ENCODE measurements at places on chromosomes 3 and 15.

- DNase-seq: no peak
These were observed 295.3 kb upstream of the UBE2E2 start for GRCh38 chr3:22907796-22908195.

DNA sequence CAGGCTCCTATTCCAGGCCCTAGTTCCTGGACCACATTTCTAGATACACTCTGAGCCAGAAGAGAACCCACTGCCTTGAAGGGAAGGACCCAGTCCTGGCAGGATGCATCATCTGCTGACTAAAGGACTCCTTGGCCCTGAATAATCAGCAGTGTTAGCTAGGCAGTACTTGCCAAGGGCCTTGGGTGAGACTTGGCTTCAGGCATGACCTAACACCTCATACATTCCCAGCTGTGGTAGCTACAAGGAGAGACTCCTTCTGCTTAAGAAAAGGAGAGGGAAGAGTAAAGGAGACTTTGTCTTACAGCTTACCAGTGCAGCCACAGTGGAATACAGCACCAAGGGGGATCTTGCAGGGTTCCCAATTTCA, 26.4 kb downstream of the PEAK1 start:
- DNase-seq: no peak

GRCh38 chr3:128804811-128805155, 74.6 kb upstream of the ACAD9 start:
- no peak for DNase-seq

GRCh38 chr15:56795502-56795901, 62.2 kb upstream of the ZNF280D start:
- no peak for DNase-seq

DNA sequence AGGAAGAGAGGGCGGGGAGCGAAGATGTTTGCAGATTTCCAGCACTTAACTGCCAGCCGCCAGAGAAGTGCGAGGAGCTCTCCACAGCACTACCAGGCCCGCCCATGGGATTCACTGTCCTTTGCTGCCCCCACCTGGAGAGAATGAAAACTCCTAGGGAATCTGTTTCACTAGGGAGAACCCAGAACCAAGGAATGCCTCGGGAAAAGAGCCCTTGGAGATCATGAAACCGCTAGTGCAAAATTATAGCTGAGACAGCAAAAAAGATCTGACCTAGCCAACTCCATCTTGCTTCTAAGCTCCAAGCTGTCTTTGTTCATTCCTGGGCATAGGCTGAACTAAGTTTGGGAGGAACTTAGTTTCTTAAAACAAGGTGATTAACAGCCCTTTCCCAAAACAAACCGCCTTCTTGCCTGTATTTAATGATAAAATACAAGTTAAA, 82.6 kb upstream of the GCNT3 start:
- DNase-seq: no peak

- no peak for DNase-seq
These were observed 16.8 kb downstream of the BCL2L10 start for GRCh38 chr15:52095597-52096262.

GRCh38 chr3:159818399-159818798, 170.2 kb upstream of the IL12A start:
- no peak for DNase-seq

- no peak for DNase-seq
These were observed 77.7 kb upstream of the NUDT16 start for GRCh38 chr3:131303848-131304247.

DNA sequence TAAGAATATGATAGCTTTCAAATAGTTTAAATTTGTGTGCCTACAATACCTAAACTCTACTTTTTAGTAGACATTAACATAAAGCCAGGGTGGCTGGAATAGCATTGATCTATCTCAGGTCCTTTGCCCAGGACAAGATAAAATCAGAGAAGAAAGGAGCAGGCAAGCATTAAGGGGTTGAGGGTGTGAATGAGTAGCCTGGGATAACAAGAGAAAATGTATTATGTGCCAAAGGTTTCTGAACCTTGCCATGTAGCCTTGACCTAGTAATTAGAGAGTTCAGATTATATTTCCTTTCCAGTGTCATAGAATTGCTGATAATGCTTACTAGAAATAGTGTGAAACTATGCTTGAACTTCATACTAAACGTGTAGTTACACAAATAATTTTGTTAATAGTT, 22.9 kb downstream of the ATP11B start:
- DNase-seq: no peak

DNA sequence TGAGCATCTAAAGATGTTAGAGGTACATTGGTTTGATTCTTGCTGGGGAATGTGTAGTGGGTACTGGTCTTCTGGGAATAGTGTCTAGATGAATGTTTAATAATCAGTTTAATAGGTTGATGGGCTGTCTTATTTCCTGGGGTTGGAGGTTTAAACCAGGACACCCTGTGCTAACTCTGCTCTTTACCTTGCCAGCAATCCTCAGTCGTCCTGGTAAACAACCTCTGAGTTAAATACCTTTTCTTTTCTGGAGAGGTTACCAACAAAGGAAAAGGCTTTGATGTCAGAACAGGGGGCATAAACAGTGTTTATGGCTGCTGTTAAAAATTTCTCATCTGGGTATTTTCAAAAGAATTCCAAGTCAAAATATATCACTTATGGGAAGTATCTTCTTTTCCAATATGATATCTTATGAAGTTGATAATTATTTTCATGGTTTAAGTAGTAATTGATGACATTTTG, 23.5 kb downstream of the MITF start:
- DNase-seq: no peak

GRCh38 chr3:82088749-82089148, 327.3 kb upstream of the GBE1 start:
- no peak for DNase-seq

DNA sequence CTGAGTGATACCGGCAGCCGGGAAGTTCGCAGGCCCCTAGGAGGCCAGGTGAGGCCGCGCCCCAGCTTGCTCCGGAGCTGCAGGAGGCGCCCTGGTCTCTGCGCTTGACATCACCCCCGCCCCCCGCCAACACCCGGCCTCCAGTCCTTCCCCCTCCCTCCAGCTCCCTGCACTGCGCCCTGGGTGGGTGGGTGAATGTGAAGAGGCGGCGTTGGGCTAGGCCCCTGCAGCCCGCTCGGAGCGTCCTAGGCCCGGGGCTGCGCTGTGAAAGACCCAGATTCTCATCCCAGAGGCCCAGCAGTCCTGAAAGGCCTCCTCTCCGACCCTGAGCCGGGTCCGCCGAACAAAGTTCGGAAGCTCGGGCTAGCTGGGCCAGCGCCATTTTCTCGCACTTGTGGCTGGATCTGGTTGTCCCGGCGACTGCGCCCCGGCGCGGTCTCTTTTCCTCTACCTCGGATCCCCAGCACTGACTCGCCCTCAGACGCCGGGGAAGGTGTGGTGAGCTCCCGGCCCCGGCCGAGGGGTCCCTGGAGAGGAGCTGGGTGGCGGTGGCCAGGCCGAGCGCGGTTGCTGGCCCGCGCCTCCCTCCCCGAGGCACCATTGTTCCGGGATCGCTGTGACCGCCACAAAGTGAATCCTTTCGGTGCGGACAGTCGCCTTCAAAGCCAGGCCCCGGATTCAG, 12.9 kb downstream of the ZIC4 start:
- no peak for DNase-seq

DNA sequence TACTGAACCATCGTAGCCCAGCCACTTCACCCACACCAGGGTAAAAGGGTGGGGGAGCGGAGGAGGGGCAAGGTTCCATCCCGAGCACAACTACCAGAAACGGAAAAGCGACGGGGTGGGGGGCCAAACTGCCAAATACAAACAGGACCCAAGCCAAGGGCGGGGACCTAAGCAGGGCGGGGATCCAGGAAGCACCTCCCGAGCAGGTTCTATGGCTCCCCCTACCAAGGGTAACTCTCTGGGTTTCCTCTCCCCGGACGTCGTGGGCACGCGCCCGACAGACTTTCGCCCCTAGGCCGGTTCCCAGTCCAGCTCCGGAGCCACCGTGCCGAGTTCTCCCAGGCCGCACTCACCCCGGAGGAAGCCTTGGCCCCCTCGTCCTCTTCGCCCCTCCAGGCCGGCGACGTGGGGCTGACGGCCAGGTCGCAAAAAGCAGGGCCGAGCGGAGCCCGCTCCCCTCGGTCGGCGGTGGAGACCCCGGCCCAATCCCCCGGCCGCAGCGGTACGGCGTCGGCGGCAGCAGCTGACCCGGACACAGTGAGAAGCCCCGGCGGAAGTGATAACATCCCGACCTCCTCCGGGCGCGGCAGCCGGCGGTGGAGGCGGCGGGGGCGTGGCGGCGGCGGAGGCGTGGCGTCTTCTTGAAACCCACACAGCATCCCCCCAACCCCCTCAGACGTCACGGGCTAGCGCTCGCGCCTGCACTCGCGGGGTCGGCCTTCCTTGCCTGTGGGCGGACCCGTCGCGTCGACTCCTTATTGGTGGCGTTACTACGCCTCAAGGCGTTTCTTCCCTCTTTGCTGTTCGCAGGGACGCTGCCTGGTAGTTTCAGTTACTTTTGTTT, at the start of gene BNIP2:
Gene BNIP2, minus strand, starts transcription at position 539 of the 844 bp plus-strand sequence. CDS start 6,863 bp downstream, outside the sequence.
- peak; percentile 71 for DNase-seq

- DNase-seq: no peak
These were observed 64.8 kb upstream of the ABHD2 start for GRCh38 chr15:89023311-89023961.

DNA sequence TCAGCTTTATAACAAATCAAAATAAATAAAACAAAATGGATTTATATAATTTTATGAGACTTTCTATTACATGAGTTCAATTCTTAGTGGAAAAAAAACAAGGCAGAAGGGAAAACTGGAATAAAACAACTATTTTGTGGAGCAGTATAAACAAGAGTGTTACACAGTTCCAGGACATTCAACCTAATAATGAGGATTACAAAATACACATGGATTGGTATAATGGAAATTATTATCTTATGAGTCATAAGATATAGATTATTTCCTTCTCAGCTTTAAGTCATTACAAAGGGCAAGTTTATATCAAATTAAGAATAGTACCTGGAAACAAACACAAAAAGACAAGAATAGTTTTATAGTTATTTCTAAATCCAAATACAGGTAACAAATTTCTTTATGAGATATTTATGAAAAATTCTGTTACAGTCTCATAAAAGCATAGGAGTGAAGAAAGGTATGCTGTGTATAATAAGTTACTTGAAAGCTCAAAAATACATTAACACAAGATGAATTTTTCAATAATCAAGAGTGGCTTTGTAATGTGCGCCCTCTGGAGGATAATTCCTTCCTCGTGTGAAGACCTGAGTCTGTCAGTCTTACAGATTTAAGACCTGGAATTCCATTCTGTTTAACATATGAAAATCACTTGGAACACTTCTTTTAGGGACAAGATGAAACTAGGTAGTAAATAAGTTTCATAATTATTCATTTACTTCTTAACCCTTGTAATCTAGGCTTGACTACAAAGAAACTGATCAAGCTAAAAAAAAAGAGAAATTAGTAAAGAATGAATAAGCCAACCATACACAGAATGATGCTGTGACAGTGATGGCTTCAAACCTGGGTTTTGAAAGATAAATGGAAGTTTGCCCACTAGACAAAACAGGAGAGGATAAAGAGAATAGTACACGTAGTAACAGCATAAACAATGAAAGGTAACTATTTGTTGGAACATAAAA, 9.5 kb downstream of the COPS2 start:
- no peak for DNase-seq

- no peak for DNase-seq
These were observed 268.4 kb upstream of the ATP11B start for GRCh38 chr3:182524711-182525401.

GRCh38 chr3:8548502-8549275, 47.1 kb downstream of the LMCD1 start:
- DNase-seq: no peak

DNA sequence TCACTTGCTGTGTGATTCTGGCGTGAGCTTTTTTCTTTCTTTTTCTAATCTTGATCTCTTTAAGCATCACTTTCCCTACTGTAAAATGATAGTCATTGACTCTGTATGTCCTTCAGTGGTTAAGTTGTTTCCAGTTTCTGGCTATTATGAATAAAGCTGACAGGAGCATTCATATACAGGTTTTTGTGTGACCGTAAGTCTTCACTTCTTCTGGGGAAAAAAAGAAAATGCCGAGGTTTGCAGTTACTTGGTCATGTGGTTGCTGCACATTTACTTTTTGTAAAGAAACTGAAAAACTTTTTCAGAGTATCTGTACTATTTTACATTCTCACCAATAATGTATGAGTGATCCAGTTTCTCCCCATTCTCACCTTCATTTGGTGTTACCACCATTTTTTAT, 247.4 kb upstream of the RBMS3 start:
- no peak for DNase-seq

GRCh38 chr3:57230006-57230405, 2.5 kb downstream of the APPL1 start:
- no peak for DNase-seq

- DNase-seq: no peak
These were observed 85.9 kb downstream of the FEZF2 start for GRCh38 chr3:62287392-62287927.

GRCh38 chr15:60835974-60836373, 357.0 kb upstream of the ICE2 start:
- no peak for DNase-seq

DNA sequence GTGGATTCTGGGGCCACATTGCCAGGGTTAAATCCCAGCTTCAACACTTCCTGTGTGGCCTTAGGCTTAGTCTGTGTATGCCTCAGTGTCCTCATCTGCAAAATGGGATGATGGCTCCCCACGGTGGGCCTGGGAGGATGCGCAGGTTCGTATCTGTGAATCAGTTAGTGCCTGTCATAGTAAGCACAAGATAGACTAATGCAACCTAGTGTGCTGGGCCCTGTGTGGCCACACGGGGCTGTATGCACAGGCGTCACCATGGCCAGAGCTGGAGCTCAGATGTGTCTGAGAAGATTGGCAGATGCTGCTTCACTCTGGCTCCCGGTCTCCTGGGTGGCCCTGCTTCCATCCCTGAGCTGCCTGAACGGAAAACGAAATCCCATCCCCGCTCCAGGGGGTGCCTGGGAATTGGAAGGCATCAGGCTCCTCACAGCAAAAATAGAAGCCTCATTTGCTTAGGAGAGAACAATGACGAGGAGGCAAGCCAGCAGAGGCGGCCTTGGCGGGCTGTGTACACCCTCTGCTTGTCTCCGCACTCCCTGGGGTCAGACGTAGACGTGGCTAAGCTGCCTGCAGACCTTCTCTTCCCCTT, 103.6 kb downstream of the APBA2 start:
- no peak for DNase-seq

DNA sequence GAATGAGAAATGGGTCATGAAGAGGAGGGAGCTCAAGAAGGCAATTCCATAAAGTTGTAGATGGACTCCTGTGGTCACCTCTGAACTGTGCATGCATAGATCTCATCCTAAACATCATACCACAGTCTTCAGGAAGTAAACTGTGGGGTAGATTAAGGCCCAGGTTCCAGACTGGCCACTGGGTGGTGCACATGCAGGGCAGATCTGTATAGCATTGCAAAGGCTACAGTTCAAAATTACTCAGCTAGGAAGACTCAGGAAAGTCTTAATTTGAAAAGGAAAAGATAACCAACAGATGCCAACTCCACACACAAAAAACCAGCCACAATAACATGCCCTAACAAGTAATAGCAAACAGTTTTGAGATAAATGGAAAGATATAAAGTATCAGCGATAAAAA, 20.3 kb downstream of the KY start:
- DNase-seq: no peak

- no peak for DNase-seq
These were observed 1.9 kb upstream of the RMDN3 start for GRCh38 chr15:40756938-40757337.

Measured in GM19239 (cell line).